NCI-H2227 treated with DMSO at 0.1 percent for 48 hours (cell line): ENCODE measurements at places on chromosomes 2 and 18.

GRCh38 chr2:238659231-238659630, 188.7 kb upstream of the TWIST2 start:
- DNase-seq, result no peak

DNA sequence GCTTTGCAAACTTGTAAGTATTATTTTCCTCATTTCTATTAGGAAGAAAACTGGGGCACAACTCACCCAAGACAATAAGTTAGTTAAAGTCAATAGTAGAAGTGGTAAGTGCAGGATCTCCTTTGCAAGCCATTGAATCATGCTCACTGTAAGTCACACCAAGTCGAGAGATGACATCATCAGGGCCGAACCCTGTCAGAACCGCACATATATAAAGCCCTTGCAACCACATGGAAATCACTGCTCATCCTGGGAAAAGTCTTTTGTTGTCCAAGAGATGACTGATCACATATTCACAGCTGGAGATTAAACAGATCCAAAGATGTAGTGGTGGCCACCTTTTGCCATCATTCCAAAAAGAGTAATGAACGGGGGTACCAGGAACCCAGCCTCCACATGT, 484.8 kb upstream of the ID2 start:
- no peak for DNase-seq

- DNase-seq, result no peak
Measured at GRCh38 chr2:185132501-185133041, 534.2 kb downstream of the ZNF804A start.

GRCh38 chr18:75683426-75683825, 255.9 kb upstream of the SMIM21 start:
- no peak for DNase-seq

GRCh38 chr2:45953376-45954027, 302.0 kb downstream of the PRKCE start:
- DNase-seq, result no peak

DNA sequence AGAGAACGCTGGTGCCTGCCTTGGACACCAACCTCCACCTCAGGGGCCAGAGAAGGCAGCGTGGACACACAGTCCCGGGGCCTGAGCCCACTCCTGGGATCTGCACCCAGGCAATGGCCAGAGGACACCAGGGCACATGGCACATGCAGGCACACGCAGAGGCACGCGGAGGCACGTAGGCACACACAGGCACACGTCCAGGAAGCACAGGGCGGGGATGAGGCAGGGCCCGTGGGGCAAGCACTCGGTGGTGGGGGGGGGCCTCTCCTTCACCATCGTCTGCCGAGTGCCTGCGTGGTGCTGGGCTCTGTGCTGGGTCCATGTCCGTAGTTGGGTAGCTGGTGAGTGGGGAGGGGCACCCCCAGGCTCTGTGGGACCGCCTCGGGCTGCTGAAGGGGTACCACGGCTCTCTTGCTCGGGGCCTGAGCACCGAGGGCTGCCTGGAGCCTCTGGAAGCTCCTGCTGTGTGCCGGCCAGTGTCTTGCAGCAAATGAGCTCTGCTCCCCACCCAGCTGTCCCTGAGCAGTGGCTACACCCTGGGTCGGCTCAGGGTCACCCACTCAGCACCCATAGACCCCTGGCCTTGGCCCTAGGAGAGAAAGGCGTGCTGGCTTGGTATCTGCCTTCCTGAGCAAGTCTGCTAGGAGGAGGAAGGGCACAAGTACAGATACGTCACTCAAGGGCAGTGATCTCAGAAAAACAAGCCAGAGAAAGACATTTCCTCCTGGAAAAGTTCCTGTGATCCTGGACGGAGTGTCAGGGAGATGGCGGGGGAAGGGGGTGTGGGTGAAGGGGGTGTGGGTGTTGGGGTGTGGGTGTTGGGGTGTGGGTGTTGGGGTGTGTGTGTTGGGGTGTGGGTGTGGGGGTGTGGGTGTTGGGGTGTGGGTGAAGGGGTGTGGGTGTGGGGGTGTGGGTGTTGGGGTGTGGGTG, 26.4 kb downstream of the RTP5 start:
- DNase-seq, result no peak

- DNase-seq, result no peak
Measured at GRCh38 chr2:20300656-20301055, 50.0 kb downstream of the PUM2 start.

GRCh38 chr2:127034883-127035611, 71.9 kb downstream of the BIN1 start:
- no peak for DNase-seq

- no peak for DNase-seq
Measured at GRCh38 chr2:64356906-64357305, 97.1 kb upstream of the LGALSL start.

DNA sequence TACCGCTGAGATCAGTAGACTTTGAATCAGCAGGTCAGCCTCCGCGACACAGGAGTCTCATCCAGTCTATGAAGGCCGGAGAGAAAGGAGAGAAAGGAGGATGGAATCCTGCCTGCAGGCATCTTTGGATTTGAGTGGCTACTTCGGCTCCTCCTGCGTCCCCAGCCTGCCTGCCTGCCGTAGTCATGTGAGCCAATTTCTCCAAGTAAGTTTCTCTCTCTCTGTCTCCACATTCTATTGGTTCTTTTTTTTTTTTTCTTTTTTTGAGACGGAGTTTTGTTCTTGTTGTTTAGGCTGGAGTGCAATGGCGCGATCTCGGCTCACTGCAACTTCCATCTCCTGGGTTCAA, 16.7 kb downstream of the PDCD1 start:
- DNase-seq, result no peak

- DNase-seq, result no peak
Measured at GRCh38 chr2:205580212-205580987, 101.9 kb upstream of the NRP2 start.

- no peak for DNase-seq
Measured at GRCh38 chr2:204715361-204715760, 170.1 kb downstream of the PARD3B start.

- DNase-seq, result no peak
Measured at GRCh38 chr2:85501248-85501647, 37.7 kb upstream of the MAT2A start.

DNA sequence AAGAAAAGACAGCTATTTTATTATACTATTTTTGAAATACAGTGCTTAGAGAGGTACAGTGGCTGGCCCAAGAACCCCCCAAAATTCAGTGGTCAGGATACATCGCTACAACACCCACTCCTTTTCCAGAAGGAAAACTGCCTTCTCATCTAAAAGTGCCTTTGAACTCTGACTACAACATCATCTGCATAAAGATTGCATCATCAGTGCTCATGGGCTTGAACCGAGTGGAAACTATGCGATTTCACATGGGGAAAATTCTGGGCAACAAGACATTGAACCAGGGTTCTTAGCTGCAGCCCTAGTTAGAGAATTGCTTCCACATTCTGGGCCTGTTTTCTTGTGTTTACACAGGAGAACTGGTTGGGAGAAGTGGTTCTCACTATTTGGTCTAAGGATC, 294.6 kb upstream of the SLC14A2 start:
- no peak for DNase-seq

- DNase-seq, result no peak
Measured at GRCh38 chr2:190695739-190696138, 46.9 kb downstream of the NAB1 start.

DNA sequence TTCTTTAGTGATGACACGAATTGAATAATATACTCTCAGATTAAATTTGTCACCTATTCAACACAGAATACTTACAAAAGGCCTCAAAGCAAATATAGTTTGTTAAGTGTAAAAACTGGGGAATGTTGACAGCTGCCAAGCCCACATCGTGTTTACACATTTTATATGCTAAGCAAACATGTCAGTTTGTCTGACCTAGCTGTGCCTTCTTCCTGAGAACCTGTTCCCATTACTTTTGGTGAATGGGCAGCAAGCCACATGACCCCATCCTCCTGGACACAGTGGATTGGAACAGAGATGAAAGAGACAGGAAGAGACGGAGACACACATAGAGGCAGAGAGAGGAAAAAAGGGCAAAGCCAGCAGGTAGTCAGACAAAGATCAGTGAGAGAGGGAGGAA, 22.9 kb upstream of the CUL3 start:
- no peak for DNase-seq

GRCh38 chr2:56231361-56231760, 47.6 kb downstream of the CCDC85A start:
- no peak for DNase-seq

DNA sequence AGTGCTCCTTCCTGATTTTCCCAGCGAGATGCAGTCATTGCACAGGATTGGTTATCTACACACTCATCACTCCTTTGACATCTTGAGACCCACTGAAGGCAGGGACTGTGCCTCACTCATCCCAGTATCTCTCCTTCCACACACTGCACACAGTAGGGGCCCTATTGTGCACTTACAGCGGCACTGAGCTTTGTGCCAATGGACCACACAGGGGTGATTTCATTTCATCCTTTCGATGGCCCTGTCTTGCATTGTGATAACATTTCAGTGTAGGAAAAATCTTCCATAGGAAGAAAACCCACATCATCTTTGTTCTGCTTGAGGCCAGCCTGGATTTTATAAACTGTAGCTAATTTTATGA, 11.0 kb upstream of the LRRFIP1 start:
- DNase-seq, result no peak

- DNase-seq, result no peak
Measured at GRCh38 chr2:98020516-98020915, 24.8 kb upstream of the TMEM131 start.

- DNase-seq, result no peak
Measured at GRCh38 chr2:48852938-48853337, 97.4 kb upstream of the LHCGR start.

GRCh38 chr18:72041313-72042032, 502.7 kb downstream of the CBLN2 start:
- no peak for DNase-seq

- no peak for DNase-seq
Measured at GRCh38 chr2:20561637-20562454, 89.1 kb downstream of the HS1BP3 start.

DNA sequence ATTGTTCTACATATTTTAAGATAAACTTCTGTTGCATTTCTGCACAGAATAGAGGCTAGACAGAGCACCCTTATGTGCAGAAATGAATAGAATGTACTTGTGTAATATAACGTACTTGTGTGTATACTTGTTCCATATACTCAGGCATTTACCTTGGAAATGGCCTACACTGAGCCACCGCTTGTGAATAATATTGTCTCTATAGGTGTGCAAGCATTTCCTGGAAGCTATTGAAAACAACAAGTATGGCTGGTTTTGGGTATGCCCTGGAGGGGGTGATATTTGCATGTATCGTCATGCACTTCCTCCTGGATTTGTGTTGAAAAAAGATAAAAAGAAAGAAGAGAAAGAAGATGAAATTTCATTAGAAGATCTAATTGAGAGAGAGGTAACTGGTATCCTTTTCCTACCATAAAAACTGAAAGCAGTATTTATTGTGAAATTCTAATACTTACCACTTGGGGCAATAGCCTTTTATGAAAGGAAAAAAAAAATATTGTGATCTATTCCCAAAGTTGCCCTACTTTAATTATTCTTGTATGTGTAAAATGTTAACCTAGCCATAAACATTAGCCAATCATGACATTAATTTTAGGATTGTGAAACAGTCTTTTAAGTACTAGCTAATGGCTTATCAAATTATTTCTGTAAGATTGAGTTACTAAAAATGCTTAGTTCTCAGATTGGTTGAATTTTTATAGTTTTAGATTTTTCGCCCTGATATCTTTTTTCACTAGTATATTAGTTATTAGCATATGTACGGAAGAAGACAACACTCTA, 18.0 kb downstream of the ZC3H15 start:
- peak; percentile 21 for DNase-seq

GRCh38 chr2:24866946-24867345, 53.1 kb downstream of the ADCY3 start:
- no peak for DNase-seq

- DNase-seq, result no peak
Measured at GRCh38 chr2:8750221-8750620, 68.4 kb downstream of the ID2 start.

DNA sequence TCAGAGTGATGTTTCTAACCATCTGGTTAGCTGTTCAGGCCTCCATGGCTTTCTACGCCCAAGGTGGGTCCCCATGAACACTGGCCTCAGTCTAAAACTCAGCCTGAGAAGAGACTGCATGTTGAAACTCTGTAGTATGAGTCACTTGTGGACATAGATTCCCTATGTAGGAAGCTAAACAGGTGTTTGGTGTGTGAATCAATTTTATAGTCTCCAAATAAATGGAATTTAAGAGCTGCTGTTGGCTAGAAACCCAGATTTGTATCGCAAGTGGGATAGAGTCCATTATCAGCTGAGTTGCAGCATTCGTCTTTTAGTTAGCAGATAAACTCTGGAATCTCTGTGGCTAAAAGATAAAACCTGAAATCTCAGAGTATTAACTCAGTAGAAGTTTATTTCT, 131.4 kb downstream of the KCNS3 start:
- DNase-seq, result no peak

DNA sequence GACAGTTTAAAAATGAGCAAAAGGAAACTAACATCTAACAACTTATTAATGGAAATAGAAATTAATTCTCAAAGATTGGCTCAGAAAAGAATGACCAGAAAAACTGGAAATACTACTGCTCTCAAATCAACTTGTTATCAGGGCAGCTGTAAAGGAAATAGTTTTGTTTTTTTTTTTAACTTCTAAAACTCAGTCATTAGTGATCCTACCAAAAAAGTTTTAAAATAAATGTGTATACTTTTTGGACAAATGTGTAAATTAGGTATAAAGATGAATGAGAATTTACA, 52.1 kb upstream of the PEX13 start:
- no peak for DNase-seq

- no peak for DNase-seq
Measured at GRCh38 chr2:11988691-11989353, 242.4 kb downstream of the LPIN1 start.

GRCh38 chr18:9796011-9796410, 87.9 kb downstream of the RAB31 start:
- no peak for DNase-seq

GRCh38 chr2:130769343-130769907, 14.1 kb downstream of the AMER3 start:
- no peak for DNase-seq

GRCh38 chr2:203532957-203533658, 2.0 kb downstream of the RAPH1 start:
- peak; percentile 70 for DNase-seq

DNA sequence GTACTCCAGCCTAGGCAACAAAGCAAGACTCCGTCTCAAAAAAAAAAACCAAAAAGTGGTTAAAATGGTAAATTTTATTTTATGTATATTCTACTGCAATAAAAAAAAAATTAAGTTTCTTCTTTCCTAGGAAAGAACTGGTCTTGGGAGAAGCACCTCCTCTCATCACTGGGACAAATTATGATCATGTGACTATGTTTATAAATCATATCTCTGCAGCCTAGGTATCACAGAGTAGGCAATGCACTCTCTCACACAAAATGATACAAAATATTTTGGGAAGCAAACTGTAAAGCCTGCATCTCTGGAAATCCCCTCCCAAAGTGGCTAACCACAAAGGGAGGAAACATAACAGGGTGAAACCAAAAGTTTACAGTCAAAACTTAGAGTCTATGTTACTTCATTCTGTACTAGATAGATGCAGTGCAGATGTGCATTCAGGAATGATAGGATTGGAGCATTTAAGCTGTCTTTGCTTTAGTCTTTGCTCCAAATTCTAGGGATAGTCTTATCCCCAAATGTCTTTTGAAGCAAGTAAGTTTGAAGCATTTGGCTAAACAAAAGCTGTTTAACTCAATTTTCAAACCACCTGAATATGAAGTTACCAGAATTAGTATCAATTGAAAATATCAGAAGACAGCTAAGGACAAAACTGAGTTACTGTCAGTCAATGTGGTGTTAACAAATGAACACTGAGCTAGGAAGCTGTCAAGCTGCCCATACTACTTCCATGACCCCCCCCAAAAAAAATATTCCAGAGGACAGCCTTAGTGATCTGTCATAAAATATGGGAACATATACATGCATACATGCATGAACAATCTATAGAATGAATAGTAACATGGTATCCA, 21.1 kb upstream of the MALT1 start:
- DNase-seq, result no peak
